ENCODE measurements at places on chromosomes 1 and 21.

DNA sequence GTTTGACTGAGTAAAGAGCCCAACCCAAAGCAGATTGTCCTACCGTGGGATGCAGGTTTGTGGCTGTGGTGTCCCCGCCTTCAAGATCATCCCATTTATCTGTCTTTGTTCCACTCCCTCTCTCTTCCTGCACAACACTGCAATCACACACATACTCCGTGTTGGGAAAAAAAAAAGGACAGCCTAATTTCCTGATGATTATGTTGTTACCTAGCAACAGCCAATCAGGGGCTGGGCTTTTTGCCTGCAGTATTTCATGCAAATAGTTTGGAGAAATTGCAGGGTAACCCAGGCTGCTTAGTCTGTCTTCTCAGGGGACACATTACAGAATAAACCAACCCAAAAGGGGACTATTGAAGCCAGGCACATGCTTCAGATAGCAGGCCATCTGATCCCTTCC lies 38.3 kb downstream of the PHC2 start:
- no peak for DNase-seq

- DNase-seq: no peak
These were observed 34.6 kb downstream of the CFAP57 start for GRCh38 chr1:43206600-43207228.

DNA sequence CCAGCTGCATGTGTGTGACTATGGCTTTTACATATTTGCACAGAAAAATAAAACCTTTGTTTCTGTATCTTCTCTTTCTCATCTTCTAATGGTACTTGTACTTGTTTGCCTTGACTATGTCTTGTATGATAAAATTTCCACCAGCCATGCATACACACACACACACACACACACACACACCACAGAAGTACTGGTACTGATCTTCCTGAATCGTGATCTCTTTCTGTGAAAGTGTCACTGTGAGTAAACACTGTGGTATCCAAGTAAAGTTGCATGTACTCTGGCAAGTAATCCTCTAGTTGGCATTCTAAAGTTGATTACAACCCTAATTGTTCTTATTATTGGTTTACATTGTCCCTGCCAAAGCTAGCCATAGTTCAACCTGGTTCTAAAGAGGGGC lies 176.7 kb downstream of the CRB1 start:
- DNase-seq: no peak

- peak; percentile 78 for DNase-seq
These were observed 20.9 kb downstream of the POFUT2 start for GRCh38 chr21:45266518-45267389.

- DNase-seq: no peak
These were observed 86.1 kb downstream of the RRAGC start for GRCh38 chr1:38773483-38773882.

- no peak for DNase-seq
These were observed 176.5 kb downstream of the HIVEP3 start for GRCh38 chr1:41742219-41742618.

- DNase-seq: no peak
These were observed 22.9 kb downstream of the ANGPTL7 start for GRCh38 chr1:11211925-11212587.

DNA sequence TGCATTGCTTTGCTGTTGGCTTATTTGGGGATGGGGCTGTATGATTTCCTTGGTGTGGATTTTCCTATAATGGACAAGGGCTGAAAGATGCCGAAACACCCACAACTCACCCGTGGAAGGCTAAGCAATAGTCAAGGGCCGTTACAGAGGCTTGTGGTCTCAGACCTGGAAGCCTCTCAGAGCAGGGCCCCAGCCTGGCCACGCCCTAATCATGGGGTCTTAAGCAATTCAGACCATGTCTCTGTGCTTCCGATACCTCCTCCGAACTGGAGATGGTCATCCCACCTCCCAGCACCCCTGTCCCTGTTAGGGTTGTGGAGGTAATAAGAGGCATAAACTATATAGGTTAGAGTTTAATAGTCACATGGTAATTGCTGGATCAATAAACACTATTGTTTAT lies 3.4 kb downstream of the ABCG1 start:
- no peak for DNase-seq

DNA sequence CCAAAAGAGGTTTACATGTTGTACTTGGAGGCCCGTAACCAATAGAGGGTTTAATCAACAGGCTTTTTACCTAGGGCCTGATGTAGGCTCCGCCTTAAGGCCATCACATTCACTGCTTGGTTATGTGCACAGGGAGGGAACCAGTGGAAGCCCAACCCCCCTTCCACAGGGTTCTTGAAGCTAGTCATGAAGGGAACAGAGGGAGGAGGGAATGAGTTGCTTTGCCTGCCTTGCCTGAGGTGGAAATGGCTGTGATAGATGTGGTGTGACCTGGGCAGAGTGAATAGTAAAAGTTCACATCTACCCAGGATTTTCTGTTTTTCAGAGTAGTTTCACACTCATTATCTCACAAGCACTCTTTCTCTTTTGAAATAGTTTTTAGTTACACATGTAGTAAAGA lies 215.1 kb downstream of the ST6GALNAC3 start:
- no peak for DNase-seq

DNA sequence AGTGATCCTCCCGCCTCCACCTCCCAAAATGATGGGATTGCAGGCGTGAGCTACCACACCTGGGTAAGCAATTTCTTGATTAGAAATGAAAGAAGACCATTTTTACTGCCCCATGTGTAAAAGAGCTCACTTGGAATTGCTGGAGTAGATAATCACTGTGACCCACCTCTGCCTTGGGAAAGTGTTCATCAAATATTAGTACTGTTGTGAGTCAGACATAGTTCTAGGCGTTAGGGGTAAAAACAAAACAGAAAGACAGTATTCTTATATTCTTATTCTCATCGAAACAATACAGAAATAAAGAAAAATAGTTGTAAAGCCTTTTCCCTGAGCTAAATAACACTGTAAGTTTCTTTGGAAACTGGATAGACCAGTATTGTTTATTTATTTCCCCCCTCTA lies 36.2 kb downstream of the CELF3 start:
- DNase-seq: no peak

DNA sequence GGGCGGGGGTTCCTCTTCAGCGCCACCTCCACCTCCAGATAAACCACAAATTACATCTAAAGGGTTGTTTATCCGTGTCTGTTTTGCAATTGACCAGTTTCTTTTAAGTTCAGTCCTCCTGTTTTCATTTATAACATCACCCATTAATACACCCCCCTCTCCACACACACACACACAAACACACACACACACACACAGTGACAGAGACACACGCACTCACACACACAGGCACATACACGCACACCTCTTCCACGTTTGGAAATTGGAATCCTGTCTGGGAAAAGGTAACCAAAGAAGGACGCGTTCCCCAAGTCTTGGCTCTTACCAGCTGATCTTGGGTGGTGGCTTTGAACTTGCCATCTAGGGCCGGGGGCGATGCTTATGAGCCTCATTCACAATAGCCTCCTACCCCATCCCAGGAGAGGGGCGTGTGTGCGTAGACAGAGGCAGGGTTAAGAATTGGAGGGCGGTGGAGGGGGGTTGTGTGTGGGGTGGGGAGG lies 442 bp upstream of the CSMD2 start:
- no peak for DNase-seq

DNA sequence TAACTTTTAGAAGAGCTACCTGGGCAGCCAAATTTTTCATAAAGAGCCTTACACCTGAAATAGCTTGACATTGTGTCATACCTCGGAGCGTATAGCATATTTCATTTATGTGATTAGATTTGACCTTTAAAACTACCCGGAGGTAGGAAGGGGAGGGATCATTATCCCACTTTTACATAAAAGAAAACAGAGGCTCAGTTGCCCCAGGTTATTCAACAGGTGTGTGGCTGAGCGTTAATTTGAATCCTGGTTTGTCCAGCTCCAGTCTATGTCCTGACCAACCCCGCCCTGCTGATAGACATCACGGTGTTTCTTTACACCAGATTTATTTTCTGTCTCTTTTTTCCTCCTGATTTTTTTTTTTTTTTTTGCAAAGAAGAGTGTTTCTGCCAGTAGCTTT lies 39.7 kb downstream of the PBX1 start:
- no peak for DNase-seq

- no peak for DNase-seq
These were observed 261.6 kb upstream of the TMEM51 start for GRCh38 chr1:14891991-14892390.

DNA sequence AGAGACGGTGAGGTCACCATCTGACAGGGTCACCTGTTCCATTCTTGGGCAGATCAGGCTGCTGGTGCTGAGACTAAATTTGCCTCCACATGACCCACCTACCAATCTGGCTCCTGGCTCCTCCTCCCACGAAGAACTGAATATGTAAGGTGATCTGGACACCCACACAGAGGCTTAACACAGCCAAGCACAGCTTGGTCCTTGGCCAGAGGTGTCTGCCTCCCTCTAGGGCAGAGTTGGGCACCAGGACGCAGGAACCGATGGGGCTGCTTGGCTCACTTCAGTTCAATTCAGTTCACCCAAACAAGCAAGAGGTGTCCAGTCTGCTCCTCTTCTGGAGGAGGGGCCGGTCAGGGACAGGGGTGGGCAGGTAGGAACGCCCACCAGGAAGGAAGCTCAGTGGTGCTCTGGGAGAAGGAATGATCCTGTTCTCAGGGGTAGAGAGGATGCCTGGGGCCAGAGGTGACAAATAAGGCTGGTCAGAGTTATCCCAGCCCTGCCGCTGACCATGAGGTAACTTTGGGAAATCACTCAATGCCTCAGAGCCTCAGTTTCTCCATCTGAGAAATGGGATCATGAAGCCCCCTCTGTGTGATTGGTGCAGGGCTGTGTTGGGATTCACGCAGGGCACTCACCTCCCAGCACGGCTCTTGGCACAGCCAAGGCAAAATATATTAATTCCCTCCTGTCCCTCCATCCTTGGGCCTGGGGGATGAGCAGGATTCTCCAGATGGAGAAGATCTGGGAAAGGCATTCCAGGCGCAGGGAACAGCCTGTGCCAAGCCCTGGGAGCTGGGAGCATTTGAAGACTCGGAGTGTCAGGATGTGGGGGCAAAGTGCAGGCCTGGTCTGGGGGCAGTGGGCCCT lies 284.5 kb downstream of the PTPRU start:
- peak; percentile 35 for DNase-seq

DNA sequence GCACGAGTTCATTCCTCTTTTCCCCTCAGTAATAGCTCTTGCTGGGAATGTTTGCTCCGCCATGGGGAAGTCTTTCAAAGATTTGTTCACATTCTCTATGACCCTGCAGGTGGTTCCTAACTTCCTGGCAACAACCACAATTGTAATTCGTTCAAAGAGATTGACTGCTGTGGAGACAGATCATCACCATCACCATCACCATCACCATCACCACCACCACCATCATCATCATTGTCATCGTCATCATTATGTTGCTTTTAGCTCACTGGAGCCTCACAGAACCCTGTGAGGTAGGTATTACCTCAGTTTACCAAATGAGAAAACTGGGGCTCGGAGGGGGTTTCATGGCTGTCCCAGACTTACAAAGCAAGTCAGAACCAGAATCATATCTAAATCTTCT lies 30.9 kb downstream of the COA7 start:
- no peak for DNase-seq

GRCh38 chr1:182674346-182675246 lies 9.8 kb downstream of the RGS8 start:
- no peak for DNase-seq

DNA sequence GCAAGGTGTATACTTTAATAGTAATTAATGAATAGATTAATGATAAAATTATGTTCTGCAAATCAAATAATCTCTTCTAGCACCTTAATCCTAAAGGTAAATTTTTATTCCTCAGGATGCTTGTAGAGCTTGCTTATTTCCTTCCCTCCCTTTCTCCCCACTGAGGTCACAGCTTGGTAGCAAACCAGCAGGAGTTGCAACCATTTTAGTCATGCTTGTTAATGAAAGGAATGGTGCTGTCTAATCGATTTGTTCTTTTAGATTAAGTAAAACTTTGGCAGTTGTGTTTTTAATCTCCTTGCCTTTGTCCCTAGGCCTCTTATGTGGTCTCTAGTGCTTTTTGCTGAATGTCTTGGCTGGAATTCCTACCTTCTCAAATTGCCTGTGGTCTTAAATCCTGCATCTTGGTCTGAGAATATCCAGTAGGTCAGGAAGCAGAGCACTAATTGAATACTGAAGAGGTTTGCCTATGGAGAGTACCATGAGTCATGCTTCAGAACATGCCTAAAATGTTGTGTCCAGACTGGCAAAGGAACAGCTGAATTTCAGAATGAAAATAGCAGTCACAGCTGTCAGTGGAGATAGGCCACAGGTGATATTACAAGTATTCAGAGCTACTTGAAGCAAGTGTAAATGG lies 36.3 kb upstream of the RWDD3 start:
- DNase-seq: no peak

DNA sequence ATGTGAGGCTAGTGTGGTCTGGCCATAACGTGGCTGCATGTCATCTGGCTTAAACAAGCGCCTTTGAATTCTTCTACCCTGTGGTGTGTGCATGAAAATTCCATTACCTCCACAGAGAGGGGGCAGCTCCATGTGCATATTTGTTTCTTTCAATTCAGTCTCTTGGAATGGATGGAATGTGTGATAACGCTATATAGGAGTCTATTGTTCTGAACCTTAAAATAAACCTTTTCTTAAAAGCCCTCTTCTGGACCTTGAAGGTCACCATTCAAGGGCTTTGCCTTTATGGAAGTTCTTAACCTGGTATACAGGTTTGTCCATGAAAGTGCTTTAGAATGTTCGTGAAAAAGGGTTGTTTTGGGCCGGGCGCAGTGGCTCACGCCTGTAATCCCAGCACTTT lies 118.2 kb upstream of the ADGRL2 start:
- DNase-seq: no peak

DNA sequence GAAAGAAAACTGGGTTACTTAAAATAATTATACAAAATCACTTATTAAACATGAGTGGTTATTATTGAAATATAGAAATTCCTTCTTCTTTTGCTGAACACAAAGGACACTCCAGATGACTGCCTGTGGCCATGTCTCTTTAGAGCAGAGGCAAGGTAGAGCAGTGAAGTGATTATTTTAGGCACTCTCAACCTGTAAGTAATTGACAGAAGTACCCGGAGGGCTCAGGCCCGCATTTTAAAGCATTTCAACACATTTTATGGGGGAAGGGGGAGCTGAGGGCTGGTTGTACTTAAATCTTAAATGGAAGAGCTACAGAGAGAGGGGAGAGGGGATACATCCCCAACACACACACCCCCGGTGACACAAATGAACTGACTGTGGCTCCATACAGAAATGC lies 10.2 kb downstream of the OSCP1 start:
- DNase-seq: no peak

Data from activated CD8-positive, alpha-beta memory T cell treated with anti-CD3 and anti-CD28 coated beads for 24 hours (primary cell).